ENCODE measurements at places on chromosomes 11 and 22.
A peak's percentile ranks its signal among the peaks of the same experiment; 100 is the strongest.

GRCh38 chr22:46049726-46050450 lies 72.9 kb upstream of the WNT7B start:
- no peak for DNase-seq

DNA sequence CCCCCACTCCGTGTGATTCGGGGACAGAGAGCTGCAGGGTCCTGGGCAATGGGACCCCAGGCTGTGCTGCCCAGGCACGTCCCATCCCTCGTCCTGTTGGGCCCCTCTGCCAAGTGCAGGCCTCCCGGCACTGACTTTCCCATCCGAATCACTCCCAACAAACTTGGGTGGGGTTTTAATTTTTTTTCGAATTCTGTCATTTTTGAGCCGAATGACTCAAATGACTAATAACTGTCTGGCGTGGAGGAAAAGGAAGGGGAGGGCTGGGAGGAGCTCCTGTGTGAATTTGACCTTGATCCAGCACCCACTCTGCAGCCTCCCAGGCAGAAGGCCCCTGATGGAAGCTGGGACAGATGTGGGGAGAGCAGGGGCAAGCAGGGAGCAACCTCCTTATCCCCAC lies 1173.2 kb downstream of the BRD1 start:
- no peak for DNase-seq

DNA sequence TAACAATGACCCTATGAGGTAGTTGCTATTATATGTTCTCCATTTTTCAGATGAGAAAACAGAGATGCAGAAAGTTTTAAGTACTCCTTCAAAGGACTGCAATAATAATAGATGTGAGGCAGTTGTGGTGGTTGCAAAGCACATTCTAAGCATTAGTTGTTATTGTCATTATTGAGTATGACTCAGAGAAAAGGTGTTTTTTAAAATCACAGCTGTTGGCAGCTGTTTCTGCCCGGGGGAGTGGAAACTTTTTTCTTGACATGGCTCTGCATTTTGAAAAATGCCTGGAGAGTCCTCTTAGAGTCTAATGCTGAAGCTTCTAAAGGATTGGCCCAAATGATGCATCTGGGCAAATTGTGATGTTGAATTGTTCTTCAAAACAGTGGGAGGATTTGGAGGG lies 244.5 kb upstream of the MPPED2 start:
- no peak for DNase-seq

DNA sequence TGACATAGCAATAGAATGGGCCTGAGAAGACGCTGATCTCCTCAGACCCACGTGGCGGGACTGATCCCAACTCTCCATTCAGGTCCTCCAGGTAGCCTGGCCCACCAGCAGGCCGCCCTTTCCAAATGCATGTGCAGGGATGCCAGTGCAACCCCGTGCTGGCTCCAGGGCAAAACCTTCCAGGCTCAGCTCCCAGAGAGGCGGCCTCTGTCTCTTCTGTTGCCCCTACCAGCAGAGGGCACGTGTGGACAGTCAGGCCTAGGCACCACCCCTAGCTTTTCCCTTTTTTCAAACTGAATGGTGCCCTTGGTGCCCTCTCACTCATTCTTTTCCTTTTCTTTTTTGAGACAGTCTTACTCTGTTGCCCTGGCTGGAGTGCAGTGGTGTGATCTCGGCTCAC lies 121.7 kb downstream of the OSBP2 start:
- DNase-seq: peak; percentile 21

GRCh38 chr11:129652835-129653234 lies 162.8 kb upstream of the TMEM45B start:
- DNase-seq: no peak

- no peak for DNase-seq
Measured at GRCh38 chr11:18771266-18772035, 20.1 kb downstream of the PTPN5 start.

DNA sequence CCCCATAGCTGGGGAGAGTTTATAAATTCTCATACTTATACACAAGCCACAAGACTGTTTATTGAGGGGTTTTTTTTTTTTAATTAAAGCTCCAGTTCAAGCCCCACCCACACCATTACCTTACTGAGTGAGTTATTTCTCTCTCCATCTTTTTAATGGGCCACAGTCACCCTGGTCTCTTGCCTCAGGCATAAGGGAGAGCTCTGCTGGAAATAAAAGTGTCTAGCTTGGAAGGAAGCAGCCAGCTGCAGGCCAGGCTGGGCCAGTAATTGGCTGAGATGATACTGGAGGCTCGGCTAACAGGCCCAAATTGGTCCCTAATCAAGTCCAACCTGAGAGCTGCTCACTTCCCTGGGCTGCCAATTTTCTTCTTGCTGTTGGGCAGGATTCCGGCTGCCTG lies 174.1 kb downstream of the INSC start:
- no peak for DNase-seq

GRCh38 chr22:36456464-36456845 lies 25.0 kb downstream of the TXN2 start:
- DNase-seq: no peak

DNA sequence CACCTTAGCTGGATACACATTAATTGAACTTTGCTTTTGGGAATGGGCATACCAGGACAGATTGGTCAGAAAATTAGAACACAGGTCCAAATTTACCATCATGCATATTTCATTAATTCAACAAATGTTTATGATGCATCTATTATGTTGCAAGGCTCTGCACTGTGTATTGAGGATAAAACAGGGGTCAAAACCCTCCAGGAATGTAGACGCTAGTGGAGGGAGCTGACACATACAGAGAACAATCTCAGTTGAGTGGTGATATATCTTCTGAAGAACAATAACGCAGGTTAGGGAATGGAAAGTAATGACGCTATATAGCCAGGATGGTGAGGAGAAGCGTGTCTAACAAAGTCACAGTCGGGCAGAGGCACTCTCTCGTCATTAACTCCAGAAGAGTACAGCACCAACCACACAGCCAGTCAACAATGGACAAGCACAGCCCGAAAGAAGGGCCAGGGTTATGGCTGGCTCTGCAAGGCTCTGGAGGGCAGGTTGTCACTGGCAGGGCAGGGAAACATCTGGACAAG lies 3.8 kb downstream of the FLI1 start:
- DNase-seq: no peak

GRCh38 chr11:92204731-92205130 lies 19.9 kb upstream of the FAT3 start:
- no peak for DNase-seq

GRCh38 chr11:70158201-70158600 lies 44.9 kb upstream of the FADD start:
- DNase-seq: peak; percentile 6

DNA sequence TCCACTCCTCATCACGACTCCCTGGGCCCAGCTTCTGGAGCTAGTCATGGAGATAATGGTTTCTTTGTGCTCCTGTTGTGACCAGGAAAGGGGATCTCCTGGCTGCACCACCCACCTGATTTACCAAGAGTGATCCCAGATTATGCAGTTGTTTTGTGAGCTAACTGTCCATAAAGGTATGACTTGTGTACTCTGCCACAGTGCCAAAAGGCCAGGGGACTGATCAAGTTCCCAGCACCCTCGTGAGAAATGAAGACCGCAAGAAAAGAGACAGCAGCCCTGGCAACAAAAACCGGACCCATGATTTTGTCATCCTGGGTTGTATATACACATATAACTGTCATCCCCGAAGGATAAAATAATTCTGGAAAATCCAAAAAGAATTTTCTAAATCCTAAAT lies 26.6 kb downstream of the TUB start:
- DNase-seq: no peak

- no peak for DNase-seq
Measured at GRCh38 chr11:2091112-2091746, 48.0 kb downstream of the IGF2 start.

DNA sequence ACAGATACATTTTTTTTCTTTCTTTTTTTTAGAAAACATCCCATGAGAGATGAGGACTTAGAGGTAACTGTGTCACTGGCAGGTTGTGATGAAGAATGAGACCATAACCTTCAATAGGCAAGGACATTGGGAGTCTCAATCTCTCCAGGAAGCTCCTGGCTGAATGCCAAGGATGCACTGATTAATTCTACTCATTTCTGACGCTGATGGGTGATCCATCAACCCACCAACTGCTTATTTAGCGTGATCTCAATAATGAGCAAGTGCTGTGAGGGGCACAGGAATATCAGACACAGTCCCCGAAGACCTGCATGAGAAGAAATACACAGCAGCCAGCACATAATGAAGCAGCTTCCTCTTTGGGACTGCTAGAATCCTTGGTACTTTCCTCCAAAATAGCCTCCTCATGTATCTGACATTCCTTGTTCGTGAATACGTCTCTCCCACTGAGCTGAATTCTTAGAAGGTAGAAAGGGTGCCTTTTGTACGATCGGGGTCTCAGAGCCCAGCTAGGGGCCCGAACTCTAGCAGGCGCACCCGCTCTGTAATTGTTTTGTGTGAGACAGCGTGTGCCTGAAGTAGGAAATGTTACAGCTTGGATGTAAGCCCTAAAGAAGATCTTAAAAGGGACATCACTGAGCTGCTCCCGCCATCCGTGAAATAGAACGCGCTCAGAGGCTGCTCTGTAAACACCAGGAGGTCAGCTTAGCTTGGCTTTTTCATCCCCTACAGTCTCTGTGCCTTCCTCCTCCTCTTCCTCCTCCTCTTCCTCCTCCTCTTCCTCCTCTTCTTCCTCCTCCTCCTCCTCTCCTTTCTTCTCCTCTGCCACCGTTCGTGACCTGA lies 7.2 kb downstream of the CLMP start:
- DNase-seq: no peak

DNA sequence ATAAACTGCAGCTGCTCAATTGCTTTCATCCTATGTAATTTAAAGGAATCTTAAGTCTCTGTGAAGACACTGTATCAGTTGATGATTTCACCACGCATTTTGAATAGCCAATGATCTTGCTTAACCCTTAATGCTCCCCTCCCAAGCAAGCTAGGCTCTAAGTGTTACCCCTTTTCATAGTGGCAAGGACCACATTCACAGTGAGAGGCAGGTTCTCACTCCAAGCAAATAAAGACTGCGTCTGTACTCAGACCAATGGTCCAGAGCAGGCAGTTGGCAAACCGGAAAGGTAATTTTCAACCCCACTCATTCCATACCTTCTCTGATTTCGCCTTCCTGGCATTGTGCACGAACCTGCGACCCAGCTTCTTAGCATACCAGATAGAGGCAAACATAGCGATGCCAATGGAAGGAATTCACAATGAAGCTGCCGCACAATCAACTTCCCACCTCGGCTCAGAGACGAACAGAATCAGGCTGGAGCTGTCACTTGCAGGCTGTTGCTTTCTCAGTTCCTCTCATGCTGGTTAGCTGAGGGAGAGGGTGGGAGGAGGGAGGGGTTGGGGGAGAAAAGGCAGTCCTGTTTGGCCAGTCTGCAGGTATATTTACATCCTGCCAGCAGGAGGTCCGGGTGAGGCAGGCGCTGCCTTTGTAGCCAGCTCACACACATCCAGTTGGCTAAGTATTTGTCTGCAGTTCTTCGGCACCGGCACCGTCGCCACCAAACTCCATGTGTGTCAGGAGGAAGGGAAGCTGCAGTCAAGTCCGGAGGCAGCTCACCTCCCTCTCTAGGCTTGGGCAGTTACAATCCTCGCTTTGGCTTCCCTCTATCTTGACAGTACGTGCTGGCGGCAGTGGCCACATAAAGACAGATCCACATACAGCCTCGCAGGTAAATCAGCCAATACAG lies 1151.2 kb upstream of the CCDC90B start:
- DNase-seq: no peak

DNA sequence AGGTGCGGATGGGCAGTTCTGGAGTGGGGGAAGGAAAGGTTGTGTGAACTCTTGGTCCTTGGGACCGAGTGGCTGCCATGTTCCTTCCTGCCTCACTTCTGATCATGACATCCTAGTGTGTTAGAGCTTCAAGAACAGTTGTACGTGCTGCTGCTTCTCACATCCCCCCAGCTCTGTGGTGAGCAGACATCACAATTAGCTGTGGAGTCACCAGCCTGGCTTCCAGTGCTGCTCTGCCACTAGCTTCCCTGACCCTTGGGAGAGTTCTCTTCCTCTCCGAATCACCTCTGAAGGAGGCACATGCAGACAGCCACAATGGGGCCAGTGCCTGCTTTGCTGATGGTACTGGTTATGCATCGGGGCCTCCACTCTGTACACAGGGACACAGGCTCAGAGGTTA lies 6.2 kb upstream of the RAB1B start:
- no peak for DNase-seq

DNA sequence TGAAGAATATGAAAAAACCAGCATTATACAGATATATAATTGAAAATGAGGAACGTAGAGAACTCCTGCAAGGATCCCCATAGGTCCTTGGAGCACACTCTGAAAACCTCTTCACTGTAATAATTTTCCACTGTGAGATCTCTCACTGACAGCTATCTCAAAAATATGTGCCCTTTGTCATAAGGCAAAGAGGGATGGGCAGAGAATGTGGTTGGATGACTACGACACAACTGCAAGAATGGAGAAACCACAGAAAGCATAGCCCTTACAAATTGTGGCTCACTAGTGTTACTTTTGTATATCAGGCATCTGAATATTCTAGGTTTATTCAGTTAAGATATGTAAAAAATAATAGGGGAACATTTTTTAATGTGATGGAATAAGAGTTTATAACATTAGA lies 7.9 kb upstream of the CTSC start:
- no peak for DNase-seq

- no peak for DNase-seq
Measured at GRCh38 chr11:47327949-47328348, 24.6 kb downstream of the MYBPC3 start.

DNA sequence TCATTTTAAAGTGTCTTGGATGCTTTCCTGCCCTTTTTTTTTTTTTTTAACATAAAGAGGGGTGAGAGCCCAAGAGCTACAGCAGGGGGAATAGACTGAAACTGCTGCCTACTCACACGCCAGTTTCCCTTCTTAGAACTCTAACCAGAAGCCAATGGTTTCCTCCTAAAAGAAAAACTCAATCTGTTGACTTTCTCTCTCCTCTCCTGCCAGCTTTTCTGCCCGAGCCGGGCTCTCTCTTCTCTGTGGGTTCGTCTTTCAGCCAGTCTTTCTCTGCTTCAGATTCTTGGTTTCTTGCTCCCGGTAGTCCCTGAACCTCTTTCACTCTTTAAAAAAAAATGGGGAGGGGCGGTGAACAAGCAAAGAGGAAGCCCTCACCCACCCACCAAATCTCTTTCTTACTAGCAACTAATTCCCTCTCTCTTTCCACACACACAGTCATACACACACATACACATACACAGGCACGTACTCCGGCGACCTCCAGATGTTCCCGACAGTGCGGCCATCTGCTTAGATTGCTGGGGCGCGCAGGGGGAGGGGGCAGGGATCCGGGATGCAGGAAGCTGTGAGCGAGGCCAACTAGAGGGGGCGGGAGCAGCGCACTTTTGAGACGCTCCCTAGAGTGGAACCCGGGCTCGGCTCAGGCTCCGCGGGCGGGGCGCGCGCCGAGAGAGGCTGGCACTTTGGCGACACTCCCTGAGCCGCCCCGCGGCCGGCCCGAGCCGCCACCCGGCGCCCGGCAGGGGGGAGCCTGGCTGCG lies 444 bp upstream of the TSKU start:
- peak; percentile 91 for DNase-seq

All from erythroblast (primary cell).